NCI-H2081 treated with DMSO at 0.1 percent for 48 hours (cell line): ENCODE measurements at places on chromosomes 12 and 14.
A peak's percentile ranks its signal among the peaks of the same experiment; 100 is the strongest.

DNA sequence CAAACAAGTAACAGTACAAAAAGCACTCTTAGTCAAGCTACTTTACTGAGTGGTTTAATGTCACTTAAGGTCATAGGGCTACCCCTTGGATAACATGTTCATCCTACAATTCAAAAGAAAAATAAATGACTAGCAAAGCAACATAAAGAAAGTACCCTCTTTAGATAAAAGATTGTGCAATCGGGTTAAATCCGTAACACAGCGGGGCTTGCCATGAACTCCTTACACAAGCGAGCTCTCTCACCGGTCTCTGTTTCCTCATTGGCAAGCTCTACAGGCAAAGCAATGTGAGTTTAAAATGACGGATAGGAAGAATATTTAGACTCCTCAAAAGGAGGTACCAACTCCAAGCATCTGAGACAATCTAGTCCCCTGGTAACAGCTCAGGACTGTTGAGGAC lies 140.6 kb downstream of the EGLN3 start:
- DNase-seq, result no peak

DNA sequence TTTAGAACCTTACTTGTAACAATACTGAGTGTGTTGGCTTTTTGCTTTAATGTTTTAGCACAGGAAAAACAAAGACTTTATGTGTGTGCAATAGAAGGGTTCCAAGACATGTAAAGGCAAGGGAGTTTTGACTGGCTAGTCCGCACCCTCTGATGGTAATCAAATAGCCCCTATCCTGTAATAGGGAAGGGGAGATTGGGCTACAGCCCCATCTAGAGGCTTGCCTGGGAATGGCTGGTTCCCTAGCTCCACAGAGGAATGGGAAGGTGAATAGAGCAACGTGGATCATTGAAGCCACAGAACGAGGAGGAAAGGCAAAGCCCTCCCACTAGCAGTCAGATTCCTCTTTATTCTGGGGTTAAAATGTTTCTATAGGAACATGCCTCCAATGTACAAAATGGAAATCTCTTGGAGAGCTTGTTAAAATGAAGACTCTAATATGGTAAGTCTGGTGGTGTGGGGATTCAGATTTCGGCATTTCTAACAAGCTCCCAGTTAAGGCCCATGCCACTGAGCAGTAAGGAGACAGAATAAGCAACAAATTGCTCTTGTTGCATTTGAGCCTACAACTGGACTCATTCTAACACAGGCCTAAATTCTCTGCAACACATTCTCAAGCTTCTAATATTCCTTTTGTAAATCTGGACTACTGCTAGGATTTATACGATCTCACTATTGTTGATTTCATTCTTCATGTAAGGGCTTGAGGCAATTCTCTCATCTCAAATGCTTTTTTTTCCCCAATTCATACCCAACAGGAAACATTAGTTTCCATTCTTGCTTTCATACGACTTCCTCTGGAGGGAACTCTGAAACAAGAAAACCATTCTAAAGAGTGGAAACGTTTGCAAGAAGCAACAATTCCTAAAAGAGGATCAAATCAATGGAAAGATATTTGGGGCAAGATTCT lies 57.1 kb downstream of the NIN start:
- no peak for DNase-seq

GRCh38 chr12:32895688-32896431 lies 717 bp downstream of the PKP2 start:
- no peak for DNase-seq

DNA sequence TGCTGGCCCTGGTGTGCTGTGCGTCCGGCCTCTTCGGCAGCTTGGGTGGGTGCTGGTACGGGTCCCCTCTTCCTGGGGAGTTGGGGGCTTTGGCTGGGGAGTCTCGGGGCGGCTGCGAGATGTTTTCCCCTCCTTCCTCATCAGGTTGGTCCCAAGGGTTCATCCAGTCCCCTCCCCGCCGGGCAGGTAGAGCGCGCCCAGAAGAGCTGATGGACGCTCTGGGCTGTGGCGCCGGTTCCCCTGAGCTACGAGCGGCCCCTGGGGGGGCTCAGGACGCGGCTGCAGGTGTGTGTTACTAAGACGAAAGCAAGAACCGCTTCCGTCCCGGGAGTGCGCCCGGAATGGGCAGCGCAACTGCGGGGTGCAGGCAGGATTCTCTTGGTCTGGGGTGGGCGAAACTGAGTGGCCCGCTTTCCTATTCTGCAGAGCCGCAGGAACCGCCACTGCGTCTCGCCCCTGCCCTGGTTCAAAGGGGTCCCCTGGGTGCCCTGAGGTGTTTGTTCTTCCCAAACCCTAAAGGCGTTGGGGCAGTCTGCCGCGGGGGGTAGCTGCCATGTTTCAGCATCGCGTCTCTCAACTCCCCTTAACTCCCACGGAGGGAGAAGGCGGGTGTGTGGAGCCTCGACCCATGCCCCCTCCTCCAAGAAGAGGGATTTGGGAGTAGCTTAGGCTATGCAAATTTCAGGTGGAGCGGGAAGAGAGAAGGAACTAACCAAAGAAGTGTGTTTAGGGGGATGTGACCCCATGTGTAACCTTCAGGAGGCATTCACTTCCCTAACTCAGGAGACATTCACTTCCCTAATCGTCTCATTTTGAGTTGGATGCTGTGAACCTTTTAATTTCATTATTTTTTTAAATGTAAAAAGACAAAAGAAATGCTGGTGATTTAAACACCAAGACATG lies 1.2 kb downstream of the SLC24A4 start:
- DNase-seq, result no peak

DNA sequence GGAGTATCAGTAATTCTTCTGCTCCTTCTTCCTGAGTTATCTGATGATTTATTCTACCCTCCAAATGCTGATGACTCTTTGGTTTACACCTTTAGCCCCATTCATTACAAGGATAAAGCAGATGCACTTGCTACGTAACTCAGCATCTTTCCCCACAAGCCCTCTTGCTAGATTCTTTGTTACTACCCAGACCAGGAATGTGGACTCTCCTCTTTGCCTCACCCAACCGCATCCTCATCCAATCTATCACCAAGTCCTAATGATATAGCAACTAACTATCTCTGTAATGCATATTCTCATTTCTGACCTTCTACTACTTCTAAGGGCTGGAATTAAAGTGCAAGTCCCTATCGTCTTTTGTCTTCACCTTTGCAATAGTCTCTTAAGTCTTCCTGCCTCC lies 9.2 kb downstream of the KRT1 start:
- no peak for DNase-seq

DNA sequence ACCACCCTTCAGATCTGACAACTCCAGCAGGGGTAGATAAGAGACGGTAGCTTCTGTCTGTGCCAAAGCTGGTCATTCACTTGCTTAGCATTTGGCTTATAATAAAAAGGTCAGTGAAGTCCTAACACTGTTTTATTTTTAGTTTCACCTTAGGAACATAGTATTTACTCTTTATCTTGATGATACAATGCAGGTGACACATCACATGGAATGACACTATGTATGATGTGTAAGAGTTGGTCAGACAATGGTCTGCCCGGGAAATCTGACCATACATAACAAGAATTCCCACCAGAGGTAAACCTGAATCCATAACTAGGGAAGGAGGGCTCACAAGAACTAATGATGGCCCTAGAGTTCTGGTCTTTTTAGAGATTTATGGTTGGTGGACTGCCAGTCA lies 66.6 kb downstream of the IFNG start:
- no peak for DNase-seq

- peak; percentile 90 for DNase-seq
Measured at GRCh38 chr12:130633771-130634170, 82.3 kb downstream of the RIMBP2 start.

DNA sequence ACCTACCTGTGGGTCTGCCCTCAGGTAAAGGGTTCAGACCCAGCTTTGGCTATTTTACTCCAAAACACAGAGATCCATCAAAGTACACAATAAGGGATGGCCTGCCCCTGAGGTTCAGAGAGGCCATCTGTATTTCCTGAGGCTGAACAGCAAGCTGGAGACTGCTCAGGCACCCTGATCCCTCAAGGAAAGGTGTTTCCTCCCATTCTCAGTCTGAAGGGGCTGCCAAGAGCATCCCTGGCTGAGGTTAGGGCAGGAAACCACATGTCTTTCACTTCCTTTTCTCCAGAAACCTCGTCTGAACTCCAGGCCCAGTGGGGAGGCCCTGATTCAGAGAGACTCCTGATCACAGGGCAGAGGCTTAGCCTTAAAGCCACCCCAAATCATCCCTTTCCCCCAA lies 1.5 kb downstream of the RILPL1 start:
- no peak for DNase-seq

DNA sequence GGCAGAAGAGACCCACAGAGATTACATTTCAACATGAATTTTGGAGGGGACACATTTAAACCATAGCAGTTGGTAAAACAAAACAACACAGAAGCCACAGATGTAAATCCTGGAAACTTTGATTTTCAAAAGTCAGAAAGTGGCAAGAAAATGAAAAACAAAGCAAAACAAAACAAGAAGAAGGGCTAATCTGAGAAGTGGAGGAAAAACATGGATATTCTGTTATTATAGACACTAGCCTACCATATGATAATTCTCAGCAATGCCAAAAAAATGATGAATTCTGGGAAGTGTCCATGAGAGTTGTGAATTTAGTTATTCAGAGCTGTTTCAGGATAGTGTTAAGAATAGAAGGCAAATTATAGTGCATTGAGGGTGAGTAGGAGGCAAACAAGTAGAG lies 192.3 kb downstream of the TRHDE start:
- no peak for DNase-seq

GRCh38 chr12:28569698-28570411 lies 379.6 kb downstream of the CCDC91 start:
- no peak for DNase-seq

GRCh38 chr14:42045383-42045782 lies 438.7 kb downstream of the LRFN5 start:
- DNase-seq, result no peak

- DNase-seq, result no peak
Measured at GRCh38 chr14:76491172-76491930, 115.4 kb downstream of the ESRRB start.

- no peak for DNase-seq
Measured at GRCh38 chr14:91674911-91675310, 57.0 kb downstream of the CATSPERB start.

DNA sequence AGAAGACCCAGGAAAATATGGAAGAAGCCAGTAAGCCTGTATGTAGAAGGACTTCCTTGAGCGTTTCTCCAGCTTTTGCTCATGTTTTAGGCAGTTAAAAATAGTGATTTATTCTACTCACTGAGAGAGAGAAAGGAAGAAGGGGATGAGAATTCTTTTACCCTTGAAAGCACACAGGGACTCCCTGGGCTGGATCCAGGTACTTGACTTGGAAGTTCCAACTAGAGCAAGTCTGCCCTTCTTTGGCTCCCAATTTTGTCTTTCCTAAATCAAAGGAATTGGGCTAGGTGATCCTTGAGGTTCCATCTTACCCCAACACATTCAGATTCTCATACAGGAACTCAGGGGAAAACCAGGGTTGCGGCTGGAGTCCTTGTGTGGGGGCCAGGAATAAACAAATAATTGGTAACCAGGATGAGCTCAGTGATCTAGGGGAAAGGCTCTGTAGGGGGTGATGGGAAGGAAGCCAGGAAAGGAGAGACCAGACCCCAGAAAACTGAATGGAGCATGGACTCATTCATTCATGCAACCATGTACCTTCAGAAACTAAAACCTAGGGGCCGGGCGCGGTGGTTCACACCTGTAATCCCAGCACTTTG lies 11.5 kb upstream of the ITGA5 start:
- DNase-seq, result no peak

DNA sequence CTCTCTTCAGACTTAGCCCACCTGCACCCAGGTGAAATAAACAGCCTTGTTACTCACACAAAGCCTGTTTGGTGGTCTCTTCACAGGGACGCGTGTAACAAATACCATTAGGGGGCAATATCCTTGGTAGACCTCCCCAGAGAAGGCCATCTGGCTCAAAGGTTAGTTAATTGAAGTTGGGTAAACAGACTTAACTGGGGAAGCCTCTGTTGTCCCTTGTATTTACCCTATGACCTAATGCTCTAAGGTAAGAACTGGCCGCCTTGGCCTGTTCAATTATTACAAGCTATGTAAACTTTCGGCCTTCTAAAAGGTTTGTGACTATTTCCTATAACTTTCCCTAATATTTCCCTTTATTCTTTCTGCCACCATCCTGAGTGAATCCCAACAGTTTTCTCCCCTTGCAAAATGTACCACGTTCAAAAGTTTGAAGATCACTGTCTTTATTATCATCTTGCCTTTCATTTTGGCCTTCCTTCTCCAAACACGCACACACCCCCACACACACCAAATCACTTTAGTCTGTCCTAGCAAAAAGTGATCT lies 15.3 kb upstream of the LYZ start:
- DNase-seq, result no peak
